ENCODE measurements at places on chromosomes 4 and X.

GRCh38 chr4:78081541-78081940 lies 24.4 kb downstream of the FRAS1 start:
- DNase-seq = no peak

DNA sequence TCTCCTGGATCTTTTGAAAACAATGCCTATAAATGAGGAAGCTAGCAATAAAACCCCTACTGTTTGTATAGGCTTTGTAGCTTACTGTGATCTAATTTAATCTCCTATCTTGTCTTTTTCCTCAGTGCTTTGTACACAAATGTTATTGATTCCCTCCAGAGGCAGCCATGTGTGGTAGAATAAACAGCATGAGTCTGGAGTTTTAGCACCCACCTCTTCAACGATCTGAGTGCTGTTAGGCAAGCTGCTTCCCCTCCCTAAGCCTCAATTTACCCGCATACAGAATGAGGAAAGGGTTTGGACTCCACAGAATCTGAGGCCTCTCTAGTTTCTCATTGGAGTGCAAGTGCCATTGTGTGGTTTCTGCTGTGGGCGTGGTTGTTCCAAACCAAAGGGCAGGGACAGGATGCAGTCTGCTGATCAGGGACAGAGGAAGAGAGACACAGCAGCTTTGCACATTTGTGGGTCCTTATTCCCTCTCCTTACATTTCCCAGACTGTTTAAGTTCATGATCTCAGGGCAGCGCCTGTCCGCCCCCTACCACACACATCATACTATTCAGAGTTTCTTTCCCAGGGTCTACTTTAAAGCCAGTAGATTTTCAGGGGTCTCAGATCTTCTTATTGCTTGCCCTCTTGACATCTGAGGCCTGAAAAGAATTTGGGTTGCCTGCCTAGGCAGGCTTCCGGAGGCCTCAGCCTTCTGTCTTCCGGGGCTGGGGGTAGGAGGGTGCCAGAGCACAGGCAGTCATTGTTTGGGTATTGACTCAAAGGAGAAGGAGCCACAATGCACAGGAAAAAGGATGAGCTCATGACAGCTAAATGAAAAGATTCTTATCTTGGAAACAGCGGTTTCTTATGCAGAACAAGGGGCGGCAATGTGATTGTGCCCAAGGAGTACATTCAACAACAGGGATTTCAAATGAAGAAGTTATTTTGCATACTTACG lies 114.9 kb upstream of the TEX13D start:
- DNase-seq = peak; percentile 90

GRCh38 chrX:121103381-121103780 lies 56.0 kb downstream of the GLUD2 start:
- no peak for DNase-seq

GRCh38 chr4:68396756-68397155 lies 46.9 kb upstream of the YTHDC1 start:
- no peak for DNase-seq

GRCh38 chrX:154328646-154329045 lies 33.1 kb downstream of the TKTL1 start:
- no peak for DNase-seq

DNA sequence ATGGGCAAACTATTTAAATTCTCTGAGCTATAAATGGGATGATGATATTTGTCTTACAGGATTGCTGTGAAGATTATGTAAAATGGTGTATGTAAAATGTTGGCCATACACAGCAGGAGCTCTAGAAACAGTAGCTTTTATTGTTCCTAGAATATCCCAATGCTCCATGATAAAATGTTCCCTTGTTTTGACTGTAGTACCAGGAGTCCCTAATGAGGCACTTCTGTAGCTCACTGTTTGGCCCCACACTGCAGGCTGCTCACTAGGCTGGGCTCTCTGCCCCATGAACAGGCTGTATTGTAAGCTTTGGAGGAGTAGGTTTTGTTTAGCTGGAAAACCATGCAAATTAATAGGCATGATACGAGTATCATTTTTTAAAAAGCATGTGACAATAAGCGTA lies 3.3 kb upstream of the FGA start:
- no peak for DNase-seq

GRCh38 chr4:71259280-71259679 lies 79.5 kb upstream of the SLC4A4 start:
- DNase-seq = no peak

DNA sequence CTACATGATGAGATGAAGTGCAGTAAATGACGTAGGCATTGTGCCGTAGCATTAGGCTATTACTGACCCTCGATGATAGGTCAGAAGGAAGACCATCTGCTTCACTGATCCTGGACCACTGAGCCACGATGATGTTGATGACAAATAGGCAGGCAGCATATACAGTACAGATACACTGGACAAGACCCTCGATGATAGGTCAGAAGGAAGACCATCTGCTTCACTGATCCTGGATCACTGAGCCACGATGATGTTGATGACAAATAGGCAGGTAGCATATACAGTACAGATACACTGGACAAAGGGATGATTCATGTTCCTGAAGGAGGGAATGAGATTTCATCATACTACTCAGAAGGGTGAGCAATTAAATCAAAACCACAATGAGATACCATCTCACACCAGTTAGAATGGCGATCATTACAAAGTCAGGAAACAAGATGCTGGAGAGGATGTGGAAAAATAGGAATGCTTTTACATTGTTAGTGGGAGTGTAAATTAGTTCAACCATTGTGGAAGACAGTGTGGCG lies 50.9 kb downstream of the BEND4 start:
- no peak for DNase-seq

DNA sequence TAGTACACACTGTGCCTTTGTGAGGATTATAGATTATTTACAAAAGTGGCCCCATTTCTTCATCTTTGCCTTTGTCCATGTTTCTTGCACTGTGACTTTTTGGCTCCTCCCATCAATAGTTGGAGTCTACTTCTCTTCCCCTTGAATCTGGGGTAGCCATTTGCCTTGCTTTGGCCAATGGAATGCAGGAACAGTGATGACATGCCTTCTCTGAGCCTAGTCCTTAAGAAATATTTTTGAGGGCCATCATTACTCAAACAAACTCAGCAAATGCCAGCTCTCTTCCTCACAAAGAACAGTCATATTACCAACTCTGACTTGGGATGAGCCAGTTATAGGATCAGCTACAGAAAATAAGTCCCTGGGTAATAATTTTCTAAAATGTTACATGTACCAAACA lies 189.6 kb downstream of the FRMPD4 start:
- no peak for DNase-seq

- DNase-seq = peak; percentile 8
Measured at GRCh38 chr4:1628892-1629698, 55.0 kb downstream of the FAM53A start.

DNA sequence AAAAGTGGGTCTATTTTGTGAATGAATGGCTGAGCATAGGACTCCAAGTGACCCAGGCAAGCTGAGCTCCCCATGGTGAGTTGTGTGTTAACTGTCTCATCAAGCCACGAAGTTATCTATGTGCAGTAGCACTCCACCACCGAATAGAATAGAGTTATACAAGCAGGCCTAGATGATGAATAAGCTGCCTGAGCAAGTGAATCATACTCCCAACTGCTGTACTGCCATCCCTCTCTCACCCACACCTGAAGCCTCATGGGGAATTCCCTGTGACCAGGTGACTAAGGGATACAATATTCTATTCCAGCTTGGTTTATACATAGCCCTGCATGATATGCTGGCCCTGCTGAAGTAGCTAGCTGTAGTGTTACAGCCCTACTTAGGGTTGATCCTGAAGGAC lies 38.7 kb downstream of the KDM5C start:
- no peak for DNase-seq

GRCh38 chr4:182930889-182931288 lies 13.7 kb upstream of the DCTD start:
- no peak for DNase-seq

DNA sequence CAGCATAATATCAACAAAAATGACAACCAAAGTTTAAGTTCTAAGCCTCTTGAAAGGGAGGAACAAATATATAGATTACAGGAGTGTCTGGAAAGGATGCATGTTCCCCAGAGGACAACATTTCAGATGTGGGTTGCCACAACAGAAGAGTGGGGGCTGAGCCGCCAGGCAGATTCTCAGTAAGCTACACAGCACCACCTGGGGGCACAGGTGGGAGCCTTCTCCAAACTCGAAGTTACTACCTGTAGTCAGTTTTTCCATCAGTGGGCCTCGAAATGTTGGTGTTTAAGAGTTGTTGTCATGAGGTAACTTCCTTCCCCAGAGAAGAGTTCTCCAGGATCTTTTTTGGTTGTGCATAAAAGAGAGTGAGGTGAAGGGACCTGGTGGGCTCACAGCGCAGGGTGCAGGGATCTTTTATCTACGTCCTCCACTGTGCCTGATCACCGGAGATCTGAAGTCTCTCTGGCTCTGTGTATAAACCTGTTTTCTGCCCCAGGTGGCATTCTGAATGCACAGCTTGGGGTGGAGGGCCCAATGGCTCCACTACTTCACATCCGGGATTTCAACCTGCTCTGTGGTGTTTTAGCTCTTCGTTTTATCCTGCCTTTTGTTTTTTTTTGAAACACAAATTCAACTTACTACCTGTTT lies 58.4 kb upstream of the STS start:
- DNase-seq = peak; percentile 73

GRCh38 chr4:84498203-84498934 lies 723 bp downstream of the NKX6-1 start:
- peak; percentile 6 for DNase-seq

- no peak for DNase-seq
Measured at GRCh38 chr4:121599049-121599448, 97.7 kb downstream of the ANXA5 start.

GRCh38 chr4:150322646-150323045 lies 244.4 kb downstream of the DCLK2 start:
- DNase-seq = no peak

DNA sequence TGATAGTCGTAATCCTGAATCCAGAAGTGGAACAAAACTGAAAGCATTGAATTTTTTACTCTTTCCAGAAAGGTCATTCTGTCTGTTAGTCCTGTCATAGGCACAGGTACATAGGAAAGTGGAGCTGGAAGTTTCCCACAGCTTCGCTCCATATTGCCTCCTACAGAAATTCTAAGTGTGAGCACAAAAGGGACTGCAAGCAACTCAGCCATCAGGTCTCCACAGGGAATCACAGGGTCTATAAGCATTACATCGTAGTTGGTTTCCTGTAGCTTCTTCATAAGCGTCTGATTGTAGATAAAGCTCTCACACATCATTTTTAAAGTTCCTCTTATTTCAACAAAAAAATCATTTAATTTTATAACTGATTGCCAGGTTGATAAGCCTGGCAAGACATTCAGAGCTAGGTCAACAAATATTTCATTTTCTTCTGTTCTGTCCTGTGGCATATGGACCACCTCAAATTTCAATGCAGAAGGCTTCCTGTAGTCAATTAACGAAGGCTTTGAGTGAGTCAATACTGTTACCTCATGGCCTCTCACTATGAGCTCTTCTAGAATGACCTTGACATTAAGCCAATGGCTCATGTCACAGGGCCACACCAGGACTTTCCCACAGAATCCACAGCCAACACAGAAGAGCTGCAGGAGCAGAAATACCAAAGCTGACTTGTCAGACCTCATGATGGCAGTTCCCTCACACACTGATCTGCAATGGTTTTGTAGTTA lies at the start of gene UGT2A3:
TSS of gene UGT2A3 (minus strand) at position 727 of the 728 bp plus-strand sequence. CDS start at position 683, 44 bp downstream.
- no peak for DNase-seq

- DNase-seq = peak; percentile 94
Measured at GRCh38 chrX:78517124-78517523, 142.0 kb downstream of the RTL3 start.

GRCh38 chr4:124939908-124940307 lies 227.4 kb upstream of the ANKRD50 start:
- DNase-seq = no peak

DNA sequence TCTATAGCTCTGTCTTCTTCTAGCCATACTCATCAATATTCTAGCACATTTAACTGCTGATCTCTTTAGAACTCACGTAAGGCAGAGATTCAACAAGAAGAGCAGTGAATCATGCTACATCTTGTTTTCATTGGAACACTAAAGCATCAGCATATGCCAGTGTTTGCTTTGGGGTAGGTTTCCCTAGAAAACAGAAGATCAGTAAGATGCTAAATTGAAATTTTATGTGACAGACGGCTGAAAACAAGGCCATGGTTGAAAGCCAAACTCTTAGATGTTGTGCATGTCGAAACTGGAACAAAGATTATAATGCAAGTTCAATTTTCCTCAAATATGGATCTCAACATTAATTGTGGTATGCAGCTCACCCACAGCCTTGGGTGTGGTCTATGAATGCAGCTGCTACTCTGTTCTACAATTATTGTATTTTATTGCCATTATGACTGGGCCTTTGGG lies 107.6 kb downstream of the PDLIM5 start:
- no peak for DNase-seq

DNA sequence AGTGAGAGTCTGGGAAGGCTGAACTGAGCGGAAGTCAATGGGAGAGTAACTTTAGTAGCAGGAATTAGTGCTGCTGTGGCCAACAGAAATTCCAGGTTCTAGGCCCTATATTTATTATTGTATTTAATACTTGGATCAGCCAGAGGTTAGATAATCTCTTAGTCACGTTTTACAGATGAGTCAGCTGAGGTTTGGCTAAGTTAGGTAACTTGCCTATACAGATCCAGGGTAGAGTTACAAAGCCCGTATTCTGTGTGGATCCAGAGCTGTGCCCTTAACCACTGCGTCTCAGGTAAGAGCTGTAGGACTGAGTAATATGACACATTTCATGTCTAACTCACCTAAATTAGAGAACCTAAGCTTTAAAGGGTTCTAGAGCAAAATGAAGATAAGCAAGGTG lies 20.5 kb downstream of the PSMD10 start:
- DNase-seq = no peak

- peak; percentile 28 for DNase-seq
Measured at GRCh38 chrX:40439625-40440532, 140.9 kb upstream of the ATP6AP2 start.

- DNase-seq = peak; percentile 89
Measured at GRCh38 chr4:98706200-98706813, 47.9 kb upstream of the TSPAN5 start.

- no peak for DNase-seq
Measured at GRCh38 chr4:163071308-163071707, 95.4 kb downstream of the NAF1 start.

DNA sequence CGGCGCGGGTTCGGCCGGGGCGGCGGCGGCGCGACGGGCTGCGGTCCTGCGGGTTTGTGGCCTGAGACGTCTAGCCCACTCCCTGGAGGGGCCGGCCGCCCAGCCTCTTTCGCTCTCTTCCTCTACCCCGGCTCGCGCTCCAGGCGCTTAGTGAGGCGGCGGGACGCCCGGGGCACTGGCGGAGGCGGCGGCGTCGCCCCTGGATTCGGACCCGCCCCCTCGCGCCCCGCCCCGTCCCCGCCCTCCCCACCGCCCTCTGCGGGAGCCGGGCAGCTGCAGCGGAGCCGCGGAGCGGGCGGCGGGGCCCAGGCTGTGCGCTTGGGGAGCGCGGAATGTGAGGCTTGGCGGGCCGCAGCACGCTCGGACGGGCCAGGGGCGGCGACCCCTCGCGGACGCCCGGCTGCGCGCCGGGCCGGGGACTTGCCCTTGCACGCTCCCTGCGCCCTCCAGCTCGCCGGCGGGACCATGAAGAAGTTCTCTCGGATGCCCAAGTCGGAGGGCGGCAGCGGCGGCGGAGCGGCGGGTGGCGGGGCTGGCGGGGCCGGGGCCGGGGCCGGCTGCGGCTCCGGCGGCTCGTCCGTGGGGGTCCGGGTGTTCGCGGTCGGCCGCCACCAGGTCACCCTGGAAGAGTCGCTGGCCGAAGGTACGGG lies at the start of gene BMP2K:
TSS of gene BMP2K (plus strand) at position 272 of the 650 bp plus-strand sequence. CDS start at position 466, 194 bp downstream.
- DNase-seq = peak; percentile 58

Data from Jurkat, Clone E6-1 (cell line).